ENCODE measurements at places on chromosomes 11 and 22.

DNA sequence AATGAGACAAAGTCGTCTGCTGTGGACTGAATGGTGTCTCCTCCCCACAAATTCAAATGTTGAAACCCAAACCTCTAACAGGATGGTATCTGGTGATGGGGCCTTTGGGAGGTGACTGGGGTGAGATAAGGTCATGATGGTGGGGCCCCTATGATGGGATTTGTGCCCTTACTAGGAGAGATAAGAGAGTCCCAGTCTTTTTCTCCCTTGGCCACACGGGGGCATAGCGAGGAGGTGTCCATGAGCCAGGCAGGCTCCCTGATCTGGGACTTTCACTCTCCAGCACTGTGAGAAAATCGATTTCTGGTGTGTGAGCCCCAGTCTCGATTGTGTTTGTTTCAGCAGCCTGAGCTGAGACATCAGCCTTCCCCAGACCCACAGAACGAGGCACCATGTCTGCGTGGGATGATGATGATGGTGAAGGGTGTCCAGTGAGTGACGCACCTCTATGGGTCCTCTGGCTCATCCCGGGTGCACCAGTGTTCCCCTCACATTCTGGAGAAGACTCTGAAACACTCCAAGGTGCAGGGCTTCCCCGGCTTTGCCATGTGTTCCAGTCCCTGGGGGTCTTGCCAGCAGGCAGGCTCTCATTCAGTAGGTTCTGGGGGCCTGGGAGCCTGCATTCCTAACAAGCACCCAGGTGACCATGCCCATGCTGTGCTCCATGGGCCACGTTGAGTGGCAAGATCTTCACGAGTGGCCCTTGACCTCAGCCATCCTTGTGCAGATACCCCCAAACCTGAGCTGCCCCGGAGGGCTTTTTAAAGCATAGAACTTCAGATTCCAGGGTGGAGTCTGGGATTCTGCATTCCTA is 363.0 kb downstream of the CTTN start:
- no peak for DNase-seq

GRCh38 chr22:35580351-35581022 is 36.6 kb downstream of the MB start:
- no peak for DNase-seq

DNA sequence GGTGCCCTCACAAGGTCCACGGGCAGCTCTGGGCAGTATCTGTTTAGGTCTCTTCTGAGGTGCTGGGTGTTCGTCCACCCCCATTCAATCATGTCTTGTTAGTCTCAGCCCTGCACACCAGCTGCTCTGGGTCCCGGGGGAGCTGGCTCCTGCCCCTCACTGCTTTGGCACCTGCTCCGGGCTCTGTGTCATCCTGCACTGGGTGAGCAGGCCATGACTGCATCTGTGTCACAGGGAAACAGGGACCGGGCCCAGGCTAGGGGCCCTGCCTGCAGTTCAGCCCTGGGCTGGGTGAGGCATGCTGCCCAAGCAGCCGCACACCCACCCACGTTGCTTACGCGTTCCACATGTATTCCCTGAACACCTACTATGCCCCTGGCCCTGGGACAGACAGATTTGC is 43.9 kb downstream of the ELFN2 start:
- DNase-seq, result no peak

- DNase-seq, result peak; percentile 90
Measured at GRCh38 chr22:29883045-29883774, at the start of gene MTMR3. Gene MTMR3, plus strand, starts transcription at chr22:29883174. Its CDS starts 87,886 bp downstream, at chr22:29971060.

- no peak for DNase-seq
Measured at GRCh38 chr11:132520199-132520598, 1012.1 kb downstream of the OPCML start.

Data from stimulated activated CD4-positive, alpha-beta T cell treated with anti-CD3 and anti-CD28 coated beads, Interleukin-15, amount 100 ng/mL, for 48 hours (primary cell).